Retina (tissue), 1 donor: ENCODE measurements at places on chromosomes 2 and 18.
A peak's percentile ranks its signal among the peaks of the same experiment; 100 is the strongest.

DNA sequence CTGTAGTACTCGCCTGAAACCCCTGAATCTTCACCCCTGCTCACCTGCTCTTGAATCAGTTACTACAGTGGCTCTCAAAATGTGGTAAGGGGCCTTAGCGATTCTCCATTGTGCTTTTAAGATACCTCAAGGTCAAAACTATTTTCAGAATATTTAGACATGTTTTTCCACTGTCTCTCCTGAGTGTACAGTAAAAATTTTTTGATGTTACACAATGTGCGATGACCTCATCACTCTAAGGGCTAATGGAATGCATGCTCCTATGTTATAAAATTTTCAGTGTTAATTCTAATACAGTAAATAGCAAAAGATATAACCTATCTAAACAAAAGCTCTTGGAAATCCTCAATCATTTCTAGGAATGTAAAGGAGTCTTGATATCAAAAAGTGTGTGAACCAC, 336.9 kb upstream of the PKDCC start:
- no peak for DNase-seq

DNA sequence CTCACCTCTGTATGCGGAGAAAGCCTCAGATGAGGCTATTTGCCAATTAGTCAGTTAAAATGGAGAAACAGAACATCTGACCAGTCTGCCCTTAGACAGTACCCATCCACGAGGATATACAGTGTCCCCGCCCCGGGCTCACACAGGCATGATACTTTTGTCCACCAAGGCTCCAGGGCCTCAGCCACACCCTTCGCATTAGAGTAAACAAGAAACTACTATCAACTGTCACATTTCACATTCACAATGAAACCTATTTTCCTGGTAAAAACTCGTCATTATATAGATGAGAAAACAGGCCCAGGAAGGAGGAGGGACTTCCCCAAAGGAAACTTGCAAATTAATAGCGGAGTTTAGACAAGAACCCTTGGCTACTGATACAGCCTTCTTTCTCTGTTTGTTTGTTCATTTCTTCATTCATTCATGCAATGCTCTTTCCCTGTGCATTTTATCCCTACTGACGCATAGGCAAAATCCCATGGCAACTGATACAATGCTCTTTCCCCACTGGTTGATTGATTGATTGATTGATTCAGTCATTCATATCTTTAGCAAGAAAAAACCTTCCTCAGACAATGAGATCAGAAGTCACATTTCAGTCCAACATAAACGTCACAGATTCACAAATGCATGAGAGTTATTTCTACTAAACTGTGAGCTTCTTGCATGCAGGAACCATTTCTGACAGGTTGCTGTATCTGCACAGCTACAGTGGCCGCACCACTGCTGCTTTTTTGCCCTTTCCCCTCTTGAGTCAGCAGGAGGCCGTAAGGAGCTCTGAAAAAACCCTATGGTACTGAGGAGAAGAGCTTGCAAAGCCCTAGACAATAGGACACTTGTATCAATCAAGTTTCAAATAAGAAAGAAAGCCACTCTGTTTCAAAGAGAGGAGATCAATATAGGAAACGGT, 777.1 kb downstream of the RNF144A start:
- DNase-seq, result no peak

- DNase-seq, result no peak
Observed at GRCh38 chr2:31428001-31428418, 13.5 kb upstream of the XDH start.

DNA sequence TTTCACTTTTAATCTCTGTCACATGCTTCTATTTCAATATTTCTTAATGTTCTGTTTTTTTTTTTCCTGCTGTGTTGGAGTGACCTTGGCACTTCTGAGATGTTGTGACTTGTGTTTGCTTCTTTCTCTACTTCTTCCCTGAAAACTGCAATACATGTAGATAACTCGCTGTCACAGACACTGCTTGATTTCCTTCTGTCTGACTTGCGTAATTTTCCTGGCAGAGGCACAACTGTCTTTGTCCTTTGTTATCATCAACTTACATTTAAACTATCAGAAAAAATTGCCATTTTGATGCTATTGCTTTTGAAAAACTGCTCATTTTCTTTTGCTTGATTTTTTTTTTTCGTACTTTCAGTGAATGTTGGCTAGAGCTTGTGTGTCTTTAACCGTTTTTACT, 69.0 kb downstream of the BABAM2 start:
- DNase-seq, result peak; percentile 13

- no peak for DNase-seq
Observed at GRCh38 chr2:235264121-235264493, 229.7 kb upstream of the AGAP1 start.

DNA sequence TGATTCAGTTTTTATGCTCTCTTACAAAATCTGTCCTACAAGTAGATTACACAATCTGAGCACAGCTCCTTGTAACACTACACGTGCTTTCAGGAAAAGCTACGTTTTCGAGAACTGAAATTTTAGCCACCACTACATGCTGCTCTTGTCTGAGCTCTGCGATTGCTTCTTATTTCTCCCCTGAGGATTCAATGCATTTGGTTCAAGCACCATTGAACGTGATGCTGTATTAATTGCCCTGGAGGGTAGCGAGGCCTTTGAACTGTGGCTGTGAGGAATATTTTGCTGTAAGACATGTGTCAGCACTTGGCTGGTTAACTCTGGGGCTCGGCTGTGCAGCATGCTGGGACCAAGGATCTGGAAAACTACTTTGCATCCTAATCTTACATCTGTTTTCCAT, 405.8 kb downstream of the EPHA4 start:
- DNase-seq, result peak; percentile 64

- DNase-seq, result no peak
Observed at GRCh38 chr2:205808486-205809121, 126.3 kb downstream of the NRP2 start.

DNA sequence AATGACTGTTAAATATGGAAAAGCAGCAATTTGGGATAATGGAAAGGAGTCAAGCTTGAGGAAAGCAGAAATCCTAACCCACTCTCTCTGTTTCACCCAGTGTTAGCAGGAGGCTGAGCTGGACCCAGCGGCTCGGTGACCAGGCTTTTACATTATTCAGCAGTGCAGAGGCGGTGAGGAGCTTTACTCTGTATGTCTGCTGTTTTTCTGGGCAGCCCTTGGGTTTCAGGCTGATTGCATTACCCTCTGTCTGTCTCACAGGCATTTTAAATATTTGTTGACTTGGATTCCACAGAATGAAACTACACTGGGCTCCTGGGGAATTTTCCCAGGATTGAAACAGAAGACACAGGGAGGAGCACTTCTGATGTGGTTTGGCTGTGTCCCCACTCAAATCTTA, 368.0 kb downstream of the GALR1 start:
- DNase-seq, result no peak
